NCI-H1417 treated with DMSO at 0.1 percent for 48 hours (cell line): ENCODE measurements at places on chromosomes 12 and 14.

DNA sequence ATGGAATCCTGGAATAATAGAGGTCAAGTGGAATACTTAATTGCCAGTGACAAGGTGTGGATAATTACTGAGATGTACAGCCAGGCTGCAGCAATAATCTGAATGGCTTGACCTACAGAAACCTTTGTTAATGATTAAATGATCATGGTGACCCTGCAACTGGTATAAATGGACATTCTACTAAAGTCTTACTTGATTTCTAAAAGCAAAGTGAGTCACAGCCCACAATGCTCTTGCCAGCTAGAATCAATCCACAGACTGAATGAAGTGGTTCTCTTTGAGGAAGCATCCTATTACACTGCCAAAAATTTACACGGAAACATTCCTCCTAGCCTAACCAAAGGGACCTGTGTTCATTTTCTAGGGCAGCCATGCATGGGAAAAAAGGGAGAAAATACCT, 518.5 kb downstream of the SOX5 start:
- no peak for DNase-seq

- DNase-seq, result no peak
Observed at GRCh38 chr12:124045671-124046455, 72.8 kb downstream of the ZNF664 start.

- DNase-seq, result no peak
Observed at GRCh38 chr12:94649349-94650142, 811 bp downstream of the TMCC3 start.

- no peak for DNase-seq
Observed at GRCh38 chr14:68219407-68219806, 399.8 kb downstream of the RAD51B start.

DNA sequence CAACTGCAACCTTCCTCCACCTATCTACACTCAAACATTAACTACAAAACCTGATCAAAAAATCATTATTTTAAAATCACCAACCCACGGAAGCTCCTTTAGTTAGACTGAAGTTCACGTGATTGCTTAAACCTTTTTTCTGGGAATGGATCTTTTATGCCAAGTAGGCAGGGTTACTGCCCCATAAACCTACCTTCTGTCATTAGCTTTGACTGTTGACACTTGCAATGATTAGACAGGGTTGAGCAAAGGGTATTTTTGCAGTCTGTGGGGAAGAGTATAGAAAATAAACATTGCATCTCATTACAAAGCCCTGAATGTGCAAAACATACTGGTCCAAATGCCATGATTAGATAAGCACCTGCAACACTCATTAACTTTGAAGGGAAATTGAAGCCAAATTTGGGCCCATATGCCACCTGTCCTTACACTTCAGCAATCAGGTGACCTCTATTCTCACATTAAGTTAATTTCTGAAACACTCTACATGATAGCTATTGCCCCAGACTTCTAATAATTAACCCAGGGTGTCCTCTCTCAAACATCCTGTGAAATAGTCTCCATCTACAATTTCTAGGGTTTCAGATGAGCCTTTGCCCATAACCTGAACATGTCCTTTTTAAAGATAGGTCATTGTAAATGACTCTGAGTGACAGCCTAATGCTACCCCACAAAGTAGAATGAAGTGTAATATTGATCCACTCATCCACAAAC, 156.0 kb upstream of the PLEKHG7 start:
- no peak for DNase-seq

DNA sequence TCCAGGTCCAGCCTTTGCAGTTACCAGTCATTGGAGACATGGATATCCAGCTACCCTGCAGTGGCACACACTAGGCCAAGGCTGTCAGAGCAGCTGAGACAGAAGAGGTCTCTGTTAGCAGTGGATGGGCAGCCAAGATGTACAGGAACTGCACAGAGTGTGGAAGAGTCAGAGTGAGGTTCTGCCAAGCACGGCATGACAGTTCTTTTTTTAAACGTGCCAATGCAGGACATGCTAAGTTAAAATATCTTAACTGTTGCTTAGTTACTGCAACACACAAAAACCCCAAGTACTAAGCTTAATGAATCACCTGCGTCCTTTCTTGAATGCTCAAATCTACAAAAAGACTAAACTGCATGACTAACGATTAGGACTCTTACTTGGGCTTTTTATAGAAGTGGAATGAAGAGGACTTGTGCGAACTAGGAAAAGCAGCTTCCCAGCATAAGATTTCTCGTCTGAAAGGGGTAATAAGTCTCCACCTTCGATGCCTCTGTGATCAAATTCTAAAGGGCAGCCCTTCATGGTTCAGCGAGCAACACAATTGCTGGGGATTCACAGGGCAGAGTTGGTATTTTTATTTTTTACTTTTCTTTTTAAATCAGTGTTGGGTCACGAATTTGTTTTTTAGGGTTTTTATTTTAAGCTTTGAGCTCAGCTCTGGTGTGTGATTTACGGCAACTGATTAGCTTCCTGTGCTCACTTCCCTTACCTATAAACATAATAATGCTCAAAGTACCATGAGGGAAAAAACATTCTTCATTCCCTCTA, 20.6 kb downstream of the MAPK1IP1L start:
- DNase-seq, result no peak
